GM23338 (cell line): ENCODE measurements at places on chromosomes 12 and 14. TPM values are rescaled to one million over a fixed set of nuclear protein-coding genes. Genes with fewer than 3 reads are reported as not detected.

GRCh38 chr12:57459055-57459749, 383 bp upstream of the GLI1 start:
- H3K27ac ChIP-seq = peak overlapping the region; percentile 83
- H3K4me1 ChIP-seq = peaks cover 40% of the 10 kb centered on the region
- DNase-seq = peak; percentile 99
- H3K36me3 ChIP-seq = no peaks in the 10 kb centered on the region
- peak overlapping the region; percentile 97 for H3K4me3 ChIP-seq

Gene TRPV4
- total RNA-seq = 1.0 and 1.1 TPM in 2 replicates

- peak; percentile 65 for DNase-seq
- peaks cover 10% of the 10 kb centered on the region for H3K4me1 ChIP-seq
- peak overlapping the region; percentile 73 for H3K4me3 ChIP-seq
- H3K27me3 ChIP-seq = peaks cover 46% of the 10 kb centered on the region
- no peak overlapping the region for H3K27ac ChIP-seq
Observed at GRCh38 chr14:100567009-100567876, 20.0 kb downstream of the BEGAIN start.

Gene MYL2
- not detected in 2 replicates for total RNA-seq

- H3K27ac ChIP-seq = peak overlapping the region; percentile 70; the same call in 1 of the 2 replicates
- H3K4me1 ChIP-seq = no peaks in the 10 kb centered on the region; the same call in 1 of the 2 replicates
- H3K27me3 ChIP-seq = no peaks in the 10 kb centered on the region
- no peaks in the 10 kb centered on the region for H3K36me3 ChIP-seq
- no peak for DNase-seq
Observed at GRCh38 chr12:19421503-19422282, 17.6 kb upstream of the AEBP2 start.

DNA sequence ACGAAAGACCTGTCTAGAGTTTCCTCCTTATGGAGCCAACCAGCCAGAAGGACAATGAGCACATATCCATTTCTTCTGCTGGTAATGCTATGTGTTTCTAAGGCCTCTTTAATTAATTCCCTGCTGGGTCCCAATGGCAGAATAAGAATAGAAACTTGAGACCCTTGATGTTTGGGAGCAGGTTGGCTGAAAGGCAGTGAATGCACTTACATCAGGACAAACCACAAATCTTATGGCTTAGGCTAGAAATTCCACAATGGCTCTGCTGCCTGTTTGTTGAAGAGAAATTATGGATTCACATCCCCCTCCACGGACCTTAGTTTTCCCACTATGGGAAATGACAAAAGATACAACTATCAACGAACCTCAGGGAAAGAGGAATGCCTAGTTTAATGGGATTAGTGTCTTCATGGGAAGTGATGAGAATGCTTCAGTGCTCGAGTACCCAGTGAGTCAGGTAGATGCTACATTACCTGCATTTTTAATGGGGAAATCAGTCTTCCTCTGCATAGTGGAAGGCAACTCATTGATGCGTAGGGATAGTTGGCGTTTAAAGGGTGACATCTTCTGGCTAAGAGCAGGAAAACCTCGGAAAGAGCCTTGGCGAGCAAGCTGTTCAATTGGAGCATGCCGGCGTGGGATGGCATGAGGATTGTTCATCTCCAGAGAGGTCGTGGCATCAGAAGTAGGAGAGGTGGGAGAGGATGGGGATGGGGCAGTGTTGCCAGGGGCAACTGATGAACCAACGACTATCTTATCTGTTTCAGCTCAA, 46.5 kb downstream of the PAPLN start:
- 0 out of 2 replicates have a peak, but pooled peaks cover 4% of the 10 kb centered on the region for H3K36me3 ChIP-seq
- H3K27ac ChIP-seq = peak overlapping the region; percentile 45; the same call in 1 of the 2 replicates
- H3K4me1 ChIP-seq = peaks cover 38% of the 10 kb centered on the region
- H3K4me3 ChIP-seq = peak overlapping the region; percentile 14; the same call in 1 of the 2 replicates
- no peaks in the 10 kb centered on the region for H3K27me3 ChIP-seq

DNA sequence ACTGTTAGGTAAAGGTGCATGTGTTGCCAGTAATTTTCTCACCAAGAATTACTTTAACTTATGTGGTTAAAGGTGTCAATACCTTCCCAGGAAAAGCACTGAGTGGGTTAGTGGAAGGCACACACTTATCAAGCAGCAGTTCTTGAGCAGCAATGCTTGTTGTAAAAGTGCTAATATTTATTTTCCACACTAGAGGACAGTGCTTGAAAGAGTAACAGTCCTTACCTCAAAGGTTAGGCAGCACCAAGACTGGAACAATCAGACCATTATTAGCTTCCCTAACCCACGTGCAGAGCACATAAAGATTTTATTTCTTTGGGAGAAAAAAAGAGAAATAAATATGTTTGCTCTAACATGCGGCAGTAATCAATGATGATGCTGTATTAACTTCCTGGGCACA, 48.8 kb upstream of the KRR1 start:
- H3K4me1 ChIP-seq = no peaks in the 10 kb centered on the region
- no peaks in the 10 kb centered on the region for H3K27me3 ChIP-seq
- H3K27ac ChIP-seq = no peak overlapping the region
- no peak overlapping the region for H3K4me3 ChIP-seq
- no peaks in the 10 kb centered on the region for H3K36me3 ChIP-seq
- DNase-seq = peak; percentile 17

- H3K36me3 ChIP-seq = no peaks in the 10 kb centered on the region; the same call in 1 of the 2 replicates
- peaks cover 56% of the 10 kb centered on the region for H3K4me1 ChIP-seq
- no peak for DNase-seq
- no peak overlapping the region for H3K4me3 ChIP-seq
- H3K27ac ChIP-seq = no peak overlapping the region
Observed at GRCh38 chr12:127590868-127591267, 676.1 kb upstream of the TMEM132C start.

- DNase-seq = no peak
- no peaks in the 10 kb centered on the region for H3K4me1 ChIP-seq
Observed at GRCh38 chr12:68114606-68115005, 44.9 kb downstream of the IFNG start.

Gene RPL10L
- total RNA-seq = not detected in 2 replicates

Gene KRT75
- not detected in 2 replicates for total RNA-seq

- H3K27me3 ChIP-seq = no peaks in the 10 kb centered on the region
- H3K4me3 ChIP-seq = no peak overlapping the region
- no peaks in the 10 kb centered on the region for H3K4me1 ChIP-seq
Observed at GRCh38 chr12:6652391-6652790, 5.2 kb upstream of the ACRBP start.

DNA sequence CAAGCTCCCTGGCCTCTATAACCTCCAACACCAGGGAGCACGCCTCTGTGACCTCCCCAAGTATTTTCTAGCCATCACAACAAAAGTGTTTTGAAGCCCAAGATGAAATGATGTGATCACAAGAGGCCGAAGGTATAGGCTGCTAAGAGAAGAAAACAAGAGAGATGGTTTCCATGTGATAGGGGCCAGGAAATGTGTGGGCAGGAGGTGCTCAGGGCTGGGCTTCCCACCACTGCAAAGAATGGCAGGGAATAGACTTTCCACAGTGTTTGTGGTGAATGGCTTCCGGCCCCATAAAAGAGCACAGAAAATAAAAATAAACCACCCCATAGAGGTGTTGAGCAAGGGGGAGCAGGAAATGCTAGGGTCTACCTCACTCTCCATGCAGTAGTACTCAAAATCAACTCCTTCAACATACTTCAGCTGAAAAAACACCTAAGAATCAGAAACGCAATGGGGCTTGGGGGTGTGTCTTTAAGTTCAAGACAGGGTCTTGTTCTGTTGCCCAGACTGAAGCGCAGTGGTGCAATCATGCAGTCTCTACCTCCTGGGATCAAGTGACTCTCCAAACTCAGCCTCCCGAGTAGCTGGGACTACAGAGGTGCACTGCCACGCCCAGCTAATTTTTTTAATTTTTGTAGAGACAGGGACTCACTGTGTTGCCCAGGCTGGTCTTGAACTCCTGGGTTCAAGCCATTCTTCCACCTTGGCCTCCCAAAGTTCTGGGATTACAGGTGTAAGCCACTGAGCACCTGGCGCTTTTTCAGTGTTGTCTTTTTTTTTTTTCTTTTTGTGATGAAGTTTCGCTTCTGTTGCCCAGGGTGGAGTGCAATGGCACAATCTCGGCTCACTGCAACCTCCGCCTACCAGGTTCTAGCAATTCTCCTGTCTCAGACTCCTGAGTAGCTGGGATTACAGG, 27.1 kb downstream of the DAD1 start:
- DNase-seq = no peak
- H3K27ac ChIP-seq = 0 out of 2 replicates have a peak overlapping the region, but pooled peaks have one; percentile 14
- H3K4me1 ChIP-seq = peaks cover 26% of the 10 kb centered on the region

GRCh38 chr14:35189422-35189821, 67.1 kb downstream of the PRORP start:
- DNase-seq = no peak
- no peaks in the 10 kb centered on the region for H3K36me3 ChIP-seq
- no peaks in the 10 kb centered on the region for H3K27me3 ChIP-seq
- H3K27ac ChIP-seq = no peak overlapping the region

Gene DBX2
- total RNA-seq = 0.07 TPM in 1 of 2 replicates, not detected in the other

GRCh38 chr14:69853774-69854173, 25.4 kb upstream of the SMOC1 start:
- H3K27me3 ChIP-seq = no peaks in the 10 kb centered on the region
- DNase-seq = no peak
- no peak overlapping the region for H3K27ac ChIP-seq
- no peak overlapping the region for H3K4me3 ChIP-seq
- H3K36me3 ChIP-seq = no peaks in the 10 kb centered on the region

- H3K4me3 ChIP-seq = no peak overlapping the region
- H3K27ac ChIP-seq = no peak overlapping the region
- no peaks in the 10 kb centered on the region for H3K27me3 ChIP-seq
- no peak for DNase-seq
Observed at GRCh38 chr12:84955298-84955697, 42.7 kb upstream of the SLC6A15 start.

GRCh38 chr14:21395450-21395849, 11.6 kb upstream of the SUPT16H start:
- H3K4me1 ChIP-seq = no peaks in the 10 kb centered on the region
- H3K27ac ChIP-seq = no peak overlapping the region
- no peak for DNase-seq
- peaks cover 96% of the 10 kb centered on the region for H3K36me3 ChIP-seq
- H3K27me3 ChIP-seq = no peaks in the 10 kb centered on the region

DNA sequence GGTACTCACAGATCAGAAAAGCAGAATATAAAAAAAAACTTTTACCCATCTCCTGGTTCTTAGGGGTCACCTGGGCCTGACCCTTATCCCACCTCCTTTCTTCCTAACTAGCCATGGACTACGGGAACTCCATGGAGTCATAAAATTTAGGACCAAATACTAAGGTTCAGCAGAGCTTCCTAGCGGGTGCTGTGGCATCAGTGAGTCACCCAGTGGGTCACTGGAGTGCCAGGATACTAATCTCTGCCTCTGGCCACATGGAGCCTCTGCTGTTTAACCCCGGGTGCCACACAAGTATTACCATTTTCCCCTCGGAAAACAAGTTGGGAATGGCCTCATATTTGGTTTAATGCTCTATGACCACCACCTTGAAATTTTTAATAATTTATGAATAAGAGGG, 6.9 kb downstream of the ZBTB39 start:
- H3K27ac ChIP-seq = no peak overlapping the region
- peaks cover 23% of the 10 kb centered on the region for H3K36me3 ChIP-seq

Gene KRT71
- total RNA-seq = not detected in 2 replicates

Gene TRHDE
- total RNA-seq = 5.7 and 7.7 TPM in 2 replicates

DNA sequence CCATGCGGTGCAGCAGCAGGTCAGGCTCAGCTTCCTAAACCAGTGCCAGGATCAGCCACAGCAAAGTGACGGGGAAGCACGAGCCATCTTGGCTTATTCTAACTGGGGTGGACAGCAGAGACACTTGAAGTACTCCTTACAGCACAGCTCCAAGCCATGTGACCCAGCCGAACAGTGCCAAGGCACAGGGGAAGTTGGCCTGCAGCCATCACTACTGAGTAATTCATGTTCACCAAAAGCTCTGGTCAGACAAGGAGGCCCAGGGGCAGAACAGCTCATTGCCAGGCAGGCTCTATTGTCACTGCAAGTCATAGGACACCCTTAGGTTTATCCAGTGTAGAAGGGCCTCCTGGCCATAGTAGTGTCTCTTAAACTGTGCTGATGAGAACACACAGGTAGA, 23.4 kb upstream of the SLC35F4 start:
- no peak for DNase-seq
- H3K36me3 ChIP-seq = no peaks in the 10 kb centered on the region
- no peaks in the 10 kb centered on the region for H3K4me1 ChIP-seq

- peaks cover 11% of the 10 kb centered on the region; the same call in 1 of the 2 replicates for H3K36me3 ChIP-seq
- peak within 1 kb of the TSS; percentile 84 for H3K27ac ChIP-seq
- DNase-seq = peak; percentile 97
- H3K4me1 ChIP-seq = peaks cover 16% of the 10 kb centered on the region
- no peaks in the 10 kb centered on the region for H3K27me3 ChIP-seq
- H3K4me3 ChIP-seq = peak within 1 kb of the TSS; percentile 58
Observed at GRCh38 chr14:20332788-20333493, at the start of gene CCNB1IP1. Gene CCNB1IP1, minus strand, starts transcription at chr14:20333279. Its CDS starts 16,756 bp downstream, at chr14:20316523.

GRCh38 chr14:103671911-103672310, 42.9 kb downstream of the KLC1 start:
- DNase-seq = no peak
- H3K4me1 ChIP-seq = no peaks in the 10 kb centered on the region
- H3K27me3 ChIP-seq = no peaks in the 10 kb centered on the region
- H3K27ac ChIP-seq = no peak overlapping the region
- peaks cover 86% of the 10 kb centered on the region for H3K36me3 ChIP-seq

- H3K36me3 ChIP-seq = no peaks in the 10 kb centered on the region
- no peaks in the 10 kb centered on the region for H3K27me3 ChIP-seq
- H3K27ac ChIP-seq = no peak overlapping the region
- H3K4me3 ChIP-seq = no peak overlapping the region
- no peak for DNase-seq
- no peaks in the 10 kb centered on the region; the same call in 1 of the 2 replicates for H3K4me1 ChIP-seq
Observed at GRCh38 chr14:42070031-42070430, 463.4 kb downstream of the LRFN5 start.

Gene DUSP16
- 52.8 and 59.4 TPM in 2 replicates for total RNA-seq

DNA sequence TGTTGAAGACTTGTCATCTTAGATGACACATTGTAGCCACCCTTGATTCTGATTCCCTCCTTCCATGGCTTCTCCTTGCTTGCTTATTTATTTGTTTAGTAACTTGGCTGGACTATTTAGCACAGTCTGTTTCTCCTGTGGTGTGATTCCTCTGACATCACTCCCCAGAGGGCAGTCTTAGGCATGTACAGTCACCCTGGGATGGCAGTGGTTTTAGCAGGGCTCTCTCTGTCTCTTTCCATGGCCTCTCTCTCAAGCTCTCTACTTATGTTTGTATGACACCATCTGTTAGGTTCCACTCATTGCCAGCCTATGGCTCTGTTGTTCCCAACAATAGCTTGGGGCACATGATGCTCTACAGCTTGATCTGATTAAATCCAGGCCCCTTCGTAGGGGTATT, 158.3 kb downstream of the ADGRD1 start:
- no peak overlapping the region for H3K27ac ChIP-seq
- no peaks in the 10 kb centered on the region for H3K27me3 ChIP-seq
- no peaks in the 10 kb centered on the region for H3K36me3 ChIP-seq
- no peaks in the 10 kb centered on the region for H3K4me1 ChIP-seq
- DNase-seq = no peak

Gene HPD
- total RNA-seq = not detected in 2 replicates
